ENCODE measurements at places on chromosomes 12 and 14. TPM values are rescaled to one million over a fixed set of nuclear protein-coding genes. Genes with fewer than 3 reads are reported as not detected.

Gene BIN2
- not detected for total RNA-seq

Gene PRKD1
- total RNA-seq: 12.8 TPM

DNA sequence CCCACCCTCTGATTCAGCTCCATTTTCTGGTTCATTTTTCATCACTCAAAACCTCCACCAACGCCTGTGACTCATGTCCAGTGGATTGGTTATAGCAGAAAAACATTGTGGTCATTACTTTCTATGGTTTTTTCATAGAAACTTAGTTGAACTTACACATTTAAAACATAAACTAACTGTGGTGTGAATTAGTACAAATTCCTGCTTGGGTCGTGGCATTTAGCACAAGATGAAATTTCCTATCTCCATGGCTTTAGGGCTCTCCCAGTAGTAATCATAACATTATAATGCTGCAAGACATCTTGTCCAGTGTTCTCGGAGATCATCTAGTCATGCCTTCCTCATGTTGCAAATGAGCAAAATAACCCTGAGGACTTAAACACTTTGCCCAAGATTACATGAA, 7.1 kb downstream of the RNASE7 start:
- H3K36me3 ChIP-seq: no peaks in the 10 kb centered on the region
- H3K27ac ChIP-seq: no peak overlapping the region
- DNase-seq: peak; percentile 59

GRCh38 chr12:130070126-130070611, 92.1 kb upstream of the FZD10 start:
- no peak overlapping the region for H3K4me3 ChIP-seq
- H3K27ac ChIP-seq: no peak overlapping the region
- no peak for DNase-seq
- H3K27me3 ChIP-seq: no peaks in the 10 kb centered on the region

Gene GPD1
- 0.18 TPM for total RNA-seq
